ENCODE measurements at places on chromosomes 5 and 9.

GRCh38 chr5:69271376-69271775 lies 36.7 kb downstream of the CDK7 start:
- DNase-seq, result no peak

GRCh38 chr5:96930058-96930457 lies 5.8 kb upstream of the LNPEP start:
- DNase-seq, result no peak

DNA sequence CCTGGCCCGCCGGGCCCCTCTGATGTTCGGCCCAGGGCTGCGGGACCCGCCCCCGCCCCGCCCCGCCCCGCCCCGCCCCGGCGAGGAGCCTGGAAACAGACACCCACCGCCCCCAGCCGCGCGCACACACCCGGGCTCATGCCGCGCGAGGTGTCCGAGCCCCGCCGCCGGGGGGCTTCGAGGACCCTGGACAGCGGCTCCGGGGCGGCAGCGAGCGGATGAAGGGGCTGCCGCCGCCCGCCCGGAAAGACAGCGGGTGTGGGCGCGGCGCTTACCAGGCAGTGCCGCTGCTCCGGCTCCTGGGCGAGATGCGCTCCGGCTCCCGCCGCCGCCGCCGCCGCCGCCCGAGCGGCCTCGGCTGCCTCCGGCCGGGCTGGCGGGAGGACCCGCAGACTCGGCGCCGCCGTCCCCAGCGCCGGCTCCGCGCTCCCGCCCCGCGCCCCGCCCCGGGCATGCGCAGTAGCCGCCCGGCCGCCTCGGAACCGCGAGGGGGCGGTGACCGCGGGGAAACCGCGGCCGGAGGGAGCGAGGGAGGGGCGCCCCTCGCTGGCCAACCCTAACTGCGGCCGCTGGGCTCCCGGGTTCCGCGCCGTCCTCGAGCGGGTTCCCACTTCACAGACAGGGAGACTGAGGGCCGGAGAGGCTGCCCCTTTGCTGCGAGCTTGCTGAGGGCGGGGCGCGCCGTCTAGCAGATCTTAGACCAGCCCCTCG lies at the start of gene GPRIN1:
Gene GPRIN1, minus strand, starts transcription at position 433 of the 711 bp plus-strand sequence. CDS start 10,322 bp downstream, outside the sequence.
- DNase-seq, result no peak

- no peak for DNase-seq
Observed at GRCh38 chr5:93304456-93305250, 276.4 kb downstream of the NR2F1-AS1 start.

GRCh38 chr9:17490110-17490509 lies 88.8 kb upstream of the SH3GL2 start:
- no peak for DNase-seq

DNA sequence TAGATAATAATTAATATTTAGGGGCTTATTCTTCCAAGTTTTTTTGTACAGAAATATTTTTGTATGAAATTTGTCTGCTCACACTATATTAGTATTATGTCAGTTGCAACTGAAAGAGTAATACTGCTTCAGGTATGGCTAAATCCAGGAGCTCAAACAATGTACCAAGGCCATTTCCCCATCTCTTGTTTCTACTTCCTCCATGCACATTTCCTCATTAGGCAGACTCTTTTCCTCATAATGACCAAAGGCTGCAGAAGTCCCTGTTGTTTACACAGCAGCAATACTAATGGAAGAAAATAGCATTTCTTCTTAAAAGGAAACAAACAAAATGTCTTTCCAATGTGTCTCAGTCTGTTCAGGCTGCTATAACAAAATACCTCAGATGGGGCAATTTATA lies 9.2 kb upstream of the OTULINL start:
- no peak for DNase-seq

GRCh38 chr5:56147659-56148230 lies 85.4 kb downstream of the ANKRD55 start:
- DNase-seq, result no peak

GRCh38 chr9:99595796-99596195 lies 225.9 kb upstream of the NR4A3 start:
- no peak for DNase-seq

- no peak for DNase-seq
Observed at GRCh38 chr5:135891791-135892190, 3.9 kb downstream of the IL9 start.
